ENCODE measurements at places on chromosomes 4 and X. TPM values are rescaled to one million over a fixed set of nuclear protein-coding genes. Genes with fewer than 3 reads are reported as not detected.

DNA sequence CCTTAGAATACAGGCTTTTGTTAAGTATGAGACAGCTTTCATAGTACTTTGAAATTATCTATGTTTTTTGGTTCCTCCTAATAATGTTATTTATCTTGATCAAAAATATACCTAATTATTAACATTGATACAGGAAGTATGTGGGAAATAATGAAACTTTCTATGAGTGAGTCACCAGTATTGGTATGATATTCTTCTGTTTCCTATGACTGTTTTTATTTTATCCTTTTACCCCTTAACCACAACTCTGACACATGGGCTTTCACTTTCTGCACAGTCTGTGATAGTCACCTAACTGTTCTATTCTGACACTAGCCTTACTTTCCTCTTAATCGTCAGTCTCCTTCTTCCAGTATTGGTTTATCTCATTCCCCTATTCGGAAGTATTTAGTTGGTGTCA lies 4.7 kb downstream of the THAP9 start:
- DNase-seq: no peak

DNA sequence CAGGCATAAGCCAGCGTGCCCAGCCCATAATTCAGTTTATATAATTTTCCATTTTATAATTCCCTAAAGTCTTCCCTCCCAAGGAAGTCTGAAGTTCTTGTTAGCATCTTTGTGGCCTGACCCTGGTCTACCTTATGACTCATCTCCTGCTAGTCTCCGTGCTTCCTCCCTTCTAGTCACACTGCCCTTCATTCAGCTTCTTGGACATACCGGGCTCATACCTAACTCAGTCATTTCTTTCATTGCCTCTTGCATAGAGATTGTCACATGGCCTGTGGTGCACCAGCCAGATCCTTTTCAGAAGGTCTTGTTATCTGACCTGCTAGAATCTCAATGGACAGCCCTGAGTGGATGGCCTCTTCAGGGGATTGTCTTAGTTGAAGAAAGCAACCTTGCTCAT lies 22.8 kb upstream of the MAML3 start:
- no peak for DNase-seq

DNA sequence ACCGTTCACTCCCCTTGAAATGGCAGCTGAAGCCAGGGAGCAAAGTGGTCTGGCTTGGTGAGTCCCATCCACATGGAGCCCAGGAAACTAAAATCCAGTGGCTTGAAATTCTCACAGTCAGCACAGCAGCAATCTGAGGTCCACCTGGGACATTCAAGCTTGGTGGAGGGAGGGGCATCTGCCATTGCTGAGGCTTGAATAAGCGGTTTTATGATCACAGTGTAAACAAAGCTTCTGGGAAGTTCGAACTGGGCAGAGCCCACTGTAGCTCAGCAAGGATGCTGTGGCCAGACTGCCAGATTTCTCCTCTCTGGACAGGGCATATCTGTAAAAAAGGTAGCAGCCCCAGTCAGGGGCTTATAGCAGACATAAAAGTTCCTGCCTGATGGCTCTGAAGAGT lies 15.5 kb upstream of the FAAH2 start:
- DNase-seq: no peak

GRCh38 chr4:70712604-70713452 lies 8.9 kb upstream of the RUFY3 start:
- no peak for DNase-seq

GRCh38 chr4:108426493-108426892 lies 193.9 kb upstream of the RPL34 start:
- no peak for DNase-seq

GRCh38 chr4:137389911-137390520 lies 142.3 kb downstream of the PCDH18 start:
- DNase-seq: no peak

- no peak for DNase-seq
Measured at GRCh38 chr4:88697141-88697540, 488 bp downstream of the NAP1L5 start.

Gene CCDC160
- total RNA-seq: not detected
